HCT116 (cell line): ENCODE measurements at places on chromosomes 7 and 10. TPM values are rescaled to one million over a fixed set of nuclear protein-coding genes. Genes with fewer than 3 reads are reported as not detected.

GRCh38 chr7:123327661-123328060 is 127.9 kb upstream of the SLC13A1 start:
- DNase-seq: no peak

- no peak for DNase-seq
Observed at GRCh38 chr7:51633596-51633995, 317.0 kb upstream of the COBL start.

The CLDN4 gene
- total RNA-seq: 234 TPM

- DNase-seq: no peak
Observed at GRCh38 chr10:123145542-123146012, 2.4 kb upstream of the HMX2 start.

DNA sequence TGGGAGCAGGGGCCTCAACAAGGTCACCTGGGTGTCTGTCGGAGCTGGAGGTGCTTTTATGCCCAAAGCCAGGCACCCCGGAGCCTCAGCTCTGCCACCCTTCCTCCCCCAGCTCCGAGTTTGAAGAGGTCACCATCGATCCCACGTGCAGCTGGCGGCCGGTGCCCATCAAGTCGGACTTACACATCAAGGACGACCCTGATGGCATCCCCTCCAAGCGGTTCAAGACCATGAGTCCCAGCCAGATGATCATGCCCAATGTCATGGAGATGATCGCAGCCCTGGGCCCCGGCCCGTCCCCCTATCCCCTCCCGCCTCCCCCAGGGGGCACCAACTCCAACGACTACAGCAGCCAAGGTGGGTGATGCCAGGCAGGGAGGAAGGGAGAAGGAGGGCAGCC is 41.3 kb upstream of the PPIF start:
- DNase-seq: no peak

GRCh38 chr10:63760034-63760707 is 239.0 kb downstream of the REEP3 start:
- no peak for DNase-seq

The NYAP1 gene
- total RNA-seq: 6.7 TPM

The KAT6B gene
- 17.8 TPM for total RNA-seq

DNA sequence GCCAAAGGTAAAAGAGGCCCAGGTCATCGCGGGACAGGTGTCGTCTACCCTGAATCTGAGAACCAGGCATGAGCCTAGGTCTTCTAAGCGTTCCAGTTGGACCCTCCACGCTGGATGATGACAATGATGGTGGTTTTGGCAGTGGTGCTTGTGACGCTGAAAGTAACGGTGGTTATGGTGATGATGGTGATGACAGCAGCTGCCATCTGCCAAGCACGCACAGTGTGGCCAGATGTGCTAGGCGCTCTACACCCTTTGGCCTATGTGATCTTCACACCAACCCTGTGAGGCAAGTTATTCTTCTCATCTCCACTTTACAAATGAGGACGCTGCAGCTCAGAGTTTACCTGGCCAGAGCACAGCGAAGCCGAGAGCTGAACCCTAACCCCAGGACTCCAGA is 93.9 kb downstream of the FAM53B start:
- no peak for DNase-seq

- DNase-seq: no peak
Observed at GRCh38 chr7:33601884-33602283, 303.5 kb upstream of the BMPER start.

The CALHM3 gene
- 0.49 TPM for total RNA-seq

The VWA2 gene
- total RNA-seq: not detected

DNA sequence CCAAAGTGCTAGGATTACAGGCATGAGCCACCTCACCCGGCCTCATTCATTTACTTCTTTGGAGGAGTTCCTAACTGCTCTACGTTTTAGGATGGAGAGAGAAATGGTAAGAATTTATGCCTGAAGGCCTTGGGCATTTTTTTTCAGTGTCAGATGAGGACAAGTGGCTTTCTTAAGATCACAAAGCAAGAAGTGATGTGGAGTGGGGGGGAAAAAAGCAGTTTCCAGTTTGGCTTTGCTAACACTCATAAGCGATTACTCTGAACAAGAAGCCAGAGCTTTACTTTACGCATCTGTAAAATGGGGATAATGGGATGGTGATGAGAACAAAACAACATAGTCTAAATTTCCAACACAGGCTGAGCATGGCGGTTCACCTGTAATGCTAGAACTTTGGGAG is 2.6 kb upstream of the PPIA start:
- no peak for DNase-seq

DNA sequence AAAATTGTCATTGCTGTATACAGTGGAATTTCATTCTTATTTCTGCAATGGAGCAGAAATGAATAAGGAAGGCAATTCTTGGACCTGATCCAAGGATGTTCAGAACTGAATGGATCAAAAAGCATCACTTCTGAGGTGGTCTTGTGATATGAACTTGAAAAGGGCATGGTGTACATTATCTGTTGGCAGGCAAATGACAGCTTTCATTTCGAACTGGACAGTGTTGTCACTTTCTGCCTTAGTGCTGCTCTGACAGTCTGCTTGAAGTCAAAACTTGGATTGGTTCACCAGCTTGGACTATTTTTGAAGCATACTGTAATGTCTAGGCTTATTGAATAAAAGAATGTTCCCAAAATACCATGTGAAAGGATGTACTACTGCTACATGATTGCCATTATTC is 52.0 kb downstream of the VCL start:
- DNase-seq: no peak

DNA sequence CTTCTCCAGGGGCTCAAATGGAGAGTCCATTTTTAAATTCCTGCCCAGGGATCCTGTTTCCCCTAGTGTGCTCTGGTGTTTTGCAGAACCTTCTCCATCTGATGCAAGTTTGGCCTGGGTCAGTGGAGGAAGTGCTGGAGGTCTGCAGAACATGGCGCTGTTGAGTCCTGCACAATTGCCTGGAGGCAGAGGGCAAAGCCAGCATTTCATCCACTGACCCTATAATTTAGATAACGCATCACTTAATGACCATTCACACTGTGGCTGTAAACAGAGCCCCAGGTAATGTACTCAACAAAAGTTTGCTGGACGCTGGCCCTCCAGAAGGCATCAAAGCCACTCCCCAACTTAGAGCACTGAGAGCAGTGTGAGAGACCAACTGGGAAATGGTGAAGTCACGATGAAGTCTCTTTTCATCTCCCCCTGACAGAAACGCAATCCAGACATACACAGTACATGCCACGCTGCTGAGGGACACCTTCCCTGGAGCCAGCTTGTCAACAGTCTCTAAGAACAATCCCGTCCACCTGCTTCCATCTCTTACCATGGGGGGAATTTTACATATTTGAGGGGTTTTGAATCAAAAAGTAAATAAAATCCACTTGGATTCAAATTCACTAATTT is 13.4 kb downstream of the C10orf71 start:
- no peak for DNase-seq

DNA sequence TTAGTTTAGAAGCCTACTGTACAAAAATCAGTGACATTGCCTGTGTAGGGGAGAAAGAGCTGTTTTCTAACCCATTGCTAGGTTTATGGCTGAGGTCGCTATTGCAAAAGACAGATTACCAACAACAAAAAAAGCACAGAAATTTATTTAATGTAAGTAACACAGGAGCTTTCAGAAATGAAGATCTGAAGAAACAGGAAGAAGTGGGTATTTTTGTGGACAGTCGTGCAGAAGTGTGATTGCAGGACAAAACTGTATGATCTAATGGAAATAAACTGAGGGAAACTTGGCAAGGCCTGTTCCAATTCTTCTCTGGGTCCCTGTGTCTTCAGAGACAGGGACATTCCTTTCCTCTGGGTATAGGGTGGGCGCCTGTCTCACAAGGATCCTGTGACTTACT is 87.4 kb downstream of the APBB1IP start:
- DNase-seq: no peak

The GDF2 gene
- total RNA-seq: not detected

The ASB10 gene
- not detected for total RNA-seq

- DNase-seq: no peak
Observed at GRCh38 chr7:66638309-66639099, 9.8 kb downstream of the KCTD7 start.

The FGFBP3 gene
- total RNA-seq: 1.2 TPM

GRCh38 chr10:48625826-48626134 is 20.9 kb upstream of the ARHGAP22 start:
- no peak for DNase-seq

The PIP gene
- not detected for total RNA-seq

GRCh38 chr10:122374859-122375678 is 561 bp downstream of the PLEKHA1 start:
- peak; percentile 28 for DNase-seq

- DNase-seq: no peak
Observed at GRCh38 chr7:69359003-69359700, 239.1 kb upstream of the AUTS2 start.

The SUN3 gene
- total RNA-seq: 4.5 TPM

DNA sequence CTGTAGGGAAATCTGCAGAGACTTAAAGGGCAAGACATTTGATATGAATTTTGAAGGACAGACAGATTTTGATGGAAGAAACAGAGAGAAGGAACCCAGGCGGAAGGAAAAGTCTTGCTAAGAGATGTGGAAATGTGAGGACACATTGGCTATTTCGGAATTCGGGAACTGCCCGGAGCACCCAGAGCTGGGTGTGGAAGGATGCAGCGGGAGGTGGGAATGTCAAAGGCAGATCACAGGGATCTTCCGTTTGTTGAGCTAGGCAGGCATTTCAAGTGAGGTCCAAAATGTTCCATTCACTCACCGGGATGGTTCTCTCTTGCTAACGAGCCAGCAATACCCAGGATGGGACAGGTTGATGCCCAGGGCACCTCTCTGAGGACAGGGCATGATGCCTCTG is 87.2 kb upstream of the CTBP2 start:
- no peak for DNase-seq

DNA sequence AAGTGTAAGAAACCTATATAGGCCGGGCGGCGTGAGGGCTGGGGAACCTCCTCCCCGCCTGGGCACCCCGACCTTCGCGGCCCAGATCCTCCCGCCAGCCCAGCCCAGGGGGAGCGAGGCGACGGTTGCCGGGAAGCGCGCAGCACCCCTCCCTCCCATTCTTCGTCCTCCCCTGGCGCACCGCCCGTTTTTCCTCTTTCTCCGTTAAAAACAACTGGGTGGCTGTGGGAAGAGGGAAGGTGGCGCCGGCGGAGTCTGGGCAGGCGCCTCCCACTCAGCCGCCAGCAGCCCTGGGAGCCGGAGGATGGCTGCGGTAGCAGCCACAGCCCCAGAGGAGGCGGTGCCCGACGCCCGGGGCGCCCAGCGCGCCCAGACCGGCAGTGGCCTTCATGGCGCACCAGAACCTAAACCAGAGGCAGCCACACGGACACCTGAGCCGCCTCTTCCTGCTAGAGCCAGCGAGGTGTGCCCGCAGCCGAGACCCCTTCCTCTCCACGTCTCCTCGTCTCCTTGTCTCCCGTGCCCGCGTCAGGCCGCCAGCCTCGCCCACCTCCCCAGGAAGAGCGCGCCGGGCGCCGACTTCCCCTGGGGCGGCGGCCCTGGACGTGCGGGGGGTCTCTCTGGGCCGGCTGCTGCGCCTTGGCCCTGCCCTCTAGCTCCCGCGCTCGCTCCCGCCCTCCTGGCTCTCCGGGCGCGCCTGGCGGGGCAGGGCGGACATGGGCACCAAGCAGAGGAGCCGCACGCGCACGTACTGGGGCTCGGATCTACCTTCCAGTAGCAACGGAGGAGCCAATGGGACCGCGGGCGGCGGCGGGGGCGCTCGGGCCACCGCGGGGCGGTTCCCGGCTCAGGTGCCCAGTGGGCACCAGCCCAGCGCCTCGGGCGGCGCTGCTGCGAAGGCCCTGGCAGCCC is 32.8 kb upstream of the SFTPD start:
- peak; percentile 23 for DNase-seq

GRCh38 chr10:45649296-45649695 is 23.3 kb downstream of the ZFAND4 start:
- no peak for DNase-seq

DNA sequence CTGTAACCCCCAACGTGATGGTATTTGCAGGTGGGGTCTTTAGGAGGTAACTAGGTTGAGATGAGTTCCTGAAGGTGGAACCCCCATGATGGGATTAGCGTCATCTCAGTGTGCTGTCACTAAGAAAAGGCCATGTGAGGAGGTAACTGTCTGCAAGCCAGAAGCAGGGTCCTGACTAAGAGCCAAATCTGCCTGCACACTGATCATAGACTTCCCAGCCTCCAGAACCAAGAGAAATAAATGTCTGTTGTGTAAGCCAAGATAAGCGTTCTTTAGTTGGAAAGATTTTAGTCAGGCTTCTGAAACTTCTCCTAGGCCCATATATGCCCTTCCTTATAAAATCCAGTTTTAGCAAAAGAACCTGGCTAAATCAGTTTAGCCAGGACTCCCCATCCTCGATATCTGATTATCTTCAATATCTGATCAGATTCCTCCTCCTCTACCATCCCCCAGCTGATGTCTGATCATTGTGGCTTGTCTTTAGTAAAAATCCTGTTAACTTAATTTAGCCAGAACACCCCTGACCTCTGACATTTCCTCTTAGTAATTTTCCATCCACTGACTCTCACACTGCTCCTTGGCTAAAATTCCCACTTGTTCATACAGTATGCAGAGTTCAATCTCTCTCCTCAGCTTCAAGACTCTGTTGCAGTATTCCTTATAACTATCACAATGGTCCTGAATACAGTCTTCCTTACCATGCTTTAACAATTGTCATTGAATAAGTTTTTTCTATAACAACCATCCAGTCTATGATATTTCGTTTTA is 835.4 kb upstream of the PHF14 start:
- DNase-seq: no peak

DNA sequence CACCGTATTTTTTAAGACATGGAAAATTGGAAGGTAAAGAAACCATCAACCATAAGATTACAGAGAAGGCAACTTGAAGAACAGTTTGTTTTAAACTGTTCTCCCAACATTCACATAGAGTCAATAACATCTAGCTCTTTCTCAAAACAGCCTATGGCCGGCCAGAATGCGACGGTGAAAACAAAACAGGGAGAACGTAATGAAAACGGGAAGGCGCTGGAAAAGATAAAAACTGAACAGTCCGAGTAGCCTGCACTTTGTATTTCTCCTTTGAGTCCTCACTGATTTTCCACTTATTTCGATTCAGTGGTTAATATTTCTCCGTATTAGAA is 637 bp downstream of the MICU1 start:
- no peak for DNase-seq

The HOXA5 gene
- 6.7 TPM for total RNA-seq

DNA sequence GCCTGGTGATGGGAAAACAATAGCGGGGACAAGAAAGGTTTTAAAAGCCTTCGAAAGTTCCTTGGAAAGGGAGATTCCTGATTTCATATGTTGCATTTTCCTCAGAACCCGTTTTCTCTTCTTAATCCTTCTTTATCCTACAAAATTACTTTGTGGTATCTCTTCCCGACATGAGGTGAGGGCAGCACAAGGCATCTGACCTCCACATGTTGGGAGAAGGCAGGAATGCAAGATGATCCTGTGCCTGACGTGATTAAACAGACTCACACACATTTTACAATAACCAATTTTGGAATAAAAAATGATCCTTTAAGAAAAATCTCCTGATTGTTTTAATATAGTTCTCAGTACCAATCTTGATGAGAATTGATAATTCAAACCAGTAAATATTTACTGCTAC is 153.3 kb upstream of the MKLN1 start:
- no peak for DNase-seq

The ANKRD30A gene
- not detected for total RNA-seq

The C10orf67 gene
- total RNA-seq: not detected
